Stimulated activated CD8-positive, alpha-beta memory T cell treated with anti-CD3 and anti-CD28 coated beads, Interleukin-15, amount 100 ng/mL, for 24 hours (primary cell): ENCODE measurements at places on chromosomes 16 and 17.

- DNase-seq: no peak
Observed at GRCh38 chr17:66985338-66986237, 21.1 kb downstream of the CACNG4 start.

DNA sequence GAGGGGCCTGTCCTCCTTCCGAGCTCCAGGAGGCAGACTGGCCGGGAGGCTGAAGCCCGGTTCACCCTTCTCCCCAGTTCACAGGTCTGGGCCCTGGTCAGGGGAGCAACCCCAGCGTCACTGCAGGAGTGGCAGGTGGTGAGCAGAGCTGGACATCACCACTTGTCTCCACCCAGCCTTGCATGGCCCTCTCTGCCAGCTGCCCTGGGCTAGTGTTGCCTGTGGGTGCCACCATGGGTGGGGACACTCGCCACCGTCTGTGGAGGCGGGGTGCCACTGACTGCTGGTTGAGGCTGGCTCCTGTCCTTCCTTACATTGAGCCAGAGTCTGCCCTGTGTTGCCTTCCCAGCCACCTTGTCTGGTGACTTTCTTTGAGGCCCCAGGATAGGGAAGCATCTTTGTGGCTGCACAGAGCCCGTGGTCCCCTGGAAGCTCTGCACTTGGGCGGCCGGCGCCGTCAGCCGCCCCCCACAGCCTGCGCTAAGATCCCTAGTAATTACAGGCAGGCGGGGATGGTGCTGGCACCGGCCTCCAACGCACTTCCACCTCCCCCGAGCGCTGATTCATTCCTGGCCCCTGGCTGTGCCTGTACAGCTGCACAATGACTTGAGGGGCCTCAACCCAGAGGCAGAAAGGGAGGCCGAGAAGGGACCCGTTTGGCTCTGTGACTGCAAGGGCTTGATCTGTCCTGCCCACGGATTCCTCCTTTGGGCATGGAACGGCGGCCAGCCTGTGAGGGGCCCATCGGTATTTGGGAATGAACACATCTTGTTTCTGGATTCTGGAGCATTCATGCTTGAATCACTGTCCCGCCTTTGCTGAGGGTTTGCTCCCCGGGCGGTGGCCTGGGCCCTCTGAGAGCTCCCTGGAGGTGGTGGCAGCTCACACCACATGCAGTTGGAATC lies 5.2 kb downstream of the BAIAP2 start:
- no peak for DNase-seq

DNA sequence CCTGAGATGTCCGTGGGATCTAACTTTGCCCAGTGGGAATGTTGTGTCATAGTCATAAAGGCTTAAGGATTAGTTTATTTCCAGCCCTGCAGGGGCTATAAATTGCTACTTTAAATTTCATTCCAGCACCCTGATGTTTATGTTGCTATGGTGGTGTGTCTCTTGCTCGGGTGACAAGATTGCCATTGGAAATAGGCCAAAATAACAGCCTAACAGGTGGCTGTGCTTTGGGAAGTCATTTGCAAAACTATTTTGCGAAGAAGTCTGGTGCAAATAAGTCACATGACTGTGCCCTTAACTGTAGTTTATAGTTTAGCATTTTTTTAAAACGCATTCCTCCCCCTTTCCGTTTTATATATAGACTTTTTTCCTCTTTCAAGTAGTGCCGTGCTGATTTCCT lies 23.1 kb downstream of the PITPNC1 start:
- no peak for DNase-seq

DNA sequence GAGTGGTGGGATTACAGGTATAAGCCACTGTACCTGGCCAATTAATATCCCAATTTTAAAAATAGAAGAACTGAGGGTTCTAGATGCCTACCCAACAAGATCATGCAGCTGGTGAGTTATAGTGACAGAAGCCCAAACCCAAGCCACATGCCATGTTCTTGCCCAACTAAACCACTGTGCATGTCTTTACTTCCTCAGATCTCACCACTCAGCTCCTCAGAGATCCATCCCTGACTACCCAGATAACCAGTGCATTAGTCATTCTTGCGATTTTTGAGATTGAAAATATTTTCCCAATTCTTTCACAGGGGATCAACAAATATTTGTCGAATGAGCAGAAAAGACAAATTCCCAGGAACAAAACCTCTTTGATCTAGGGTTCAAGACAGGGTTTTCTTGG lies 303.1 kb downstream of the CBLN1 start:
- DNase-seq: no peak
